ENCODE measurements at places on chromosomes 16 and 17.

GRCh38 chr17:70677783-70678647 is 508.7 kb downstream of the KCNJ2 start:
- H3K27ac ChIP-seq = peak overlapping the region; percentile 16
- H3K4me3 ChIP-seq = no peak overlapping the region
- H3K27me3 ChIP-seq = no peaks in the 10 kb centered on the region
- H3K4me1 ChIP-seq = peaks cover 16% of the 10 kb centered on the region
- DNase-seq = peak; percentile 75
- no peaks in the 10 kb centered on the region for H3K36me3 ChIP-seq

DNA sequence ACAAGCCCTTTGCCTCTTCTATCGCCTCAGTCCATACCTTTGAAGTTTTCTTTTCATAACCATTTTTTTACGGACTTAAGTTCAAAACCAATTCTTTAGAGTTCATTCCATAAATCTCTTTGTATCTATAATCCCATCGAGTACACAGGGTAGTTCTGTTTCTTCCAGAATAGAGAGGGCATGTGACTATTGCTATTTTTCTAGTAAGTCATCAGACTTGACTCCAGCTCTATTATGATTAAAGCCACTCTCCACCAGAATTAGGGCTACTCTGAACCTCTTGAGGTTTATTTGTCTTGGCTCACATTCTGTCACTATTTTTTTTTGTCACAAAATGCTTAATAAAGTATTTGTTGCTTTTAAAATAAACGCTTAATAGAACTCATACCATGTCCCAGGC is 191.9 kb upstream of the AXIN2 start:
- no peak overlapping the region for H3K4me3 ChIP-seq
- no peaks in the 10 kb centered on the region for H3K36me3 ChIP-seq

DNA sequence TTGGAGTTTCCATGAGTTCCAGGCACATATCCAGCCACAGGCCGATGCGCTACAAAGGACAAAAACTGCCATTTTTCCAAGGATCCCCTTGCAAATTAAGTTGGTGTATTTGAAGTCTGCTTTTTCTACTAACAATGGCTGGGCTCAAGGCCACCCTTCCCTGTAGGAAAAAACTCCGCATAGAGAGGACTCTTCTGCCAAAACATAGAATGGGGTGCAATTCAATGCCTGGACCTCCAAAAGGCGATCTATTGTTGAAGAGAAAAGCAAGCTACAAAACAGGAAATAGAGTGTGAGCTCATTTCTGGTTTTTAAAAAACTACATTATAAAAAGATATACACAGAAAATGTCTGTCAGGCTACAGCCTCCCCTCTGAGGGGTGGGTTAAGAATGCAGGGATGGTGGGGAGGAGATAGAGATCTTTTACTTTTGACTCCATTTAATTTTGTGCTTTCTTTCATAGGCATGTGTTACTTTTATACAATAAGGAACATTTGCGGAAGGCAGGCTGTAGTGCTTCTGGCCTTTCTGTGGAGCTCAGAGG is 22.9 kb upstream of the PRSS54 start:
- H3K36me3 ChIP-seq = no peaks in the 10 kb centered on the region
- H3K4me1 ChIP-seq = no peaks in the 10 kb centered on the region
- H3K4me3 ChIP-seq = no peak overlapping the region
- no peak for DNase-seq
- peaks cover 3% of the 10 kb centered on the region for H3K27me3 ChIP-seq
- H3K27ac ChIP-seq = no peak overlapping the region

DNA sequence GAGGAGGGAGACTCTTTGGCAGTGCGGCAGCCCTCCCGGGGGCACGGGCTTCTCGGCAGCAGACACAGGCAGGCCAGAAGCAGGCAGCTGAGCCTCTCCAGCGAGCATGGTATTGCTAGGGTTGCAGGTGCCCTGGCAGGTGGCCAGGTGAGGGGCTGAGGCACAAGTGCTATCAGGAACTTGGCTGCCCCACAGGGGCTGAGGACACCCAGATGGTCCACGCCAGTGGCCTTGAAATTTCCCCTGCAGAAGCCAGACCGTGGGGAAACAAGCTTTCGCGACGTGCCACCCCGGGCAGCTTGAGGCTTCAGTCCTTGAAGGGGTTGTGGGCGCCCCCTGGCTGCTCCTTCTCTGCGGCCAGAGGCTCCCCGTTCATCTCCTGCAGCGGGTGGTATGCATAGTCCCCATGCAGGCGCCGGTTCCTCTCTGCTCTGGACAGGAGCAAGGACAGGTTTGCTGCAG is 8.5 kb downstream of the NAGPA start:
- peaks cover 4% of the 10 kb centered on the region for H3K27me3 ChIP-seq
- peaks cover 37% of the 10 kb centered on the region for H3K36me3 ChIP-seq
- DNase-seq = no peak
- no peak overlapping the region for H3K27ac ChIP-seq
- H3K4me3 ChIP-seq = no peak overlapping the region
- no peaks in the 10 kb centered on the region for H3K4me1 ChIP-seq

GRCh38 chr17:40311575-40311974 is 2.6 kb downstream of the RARA start:
- no peak overlapping the region for H3K4me3 ChIP-seq
- DNase-seq = no peak
- no peaks in the 10 kb centered on the region for H3K36me3 ChIP-seq
- H3K4me1 ChIP-seq = peaks cover 90% of the 10 kb centered on the region

- H3K27ac ChIP-seq = no peak overlapping the region
- H3K4me3 ChIP-seq = no peak overlapping the region
- no peak for DNase-seq
- H3K4me1 ChIP-seq = peaks cover 22% of the 10 kb centered on the region
- H3K36me3 ChIP-seq = no peaks in the 10 kb centered on the region
These were observed 139.1 kb upstream of the GSE1 start for GRCh38 chr16:85473909-85474620.

DNA sequence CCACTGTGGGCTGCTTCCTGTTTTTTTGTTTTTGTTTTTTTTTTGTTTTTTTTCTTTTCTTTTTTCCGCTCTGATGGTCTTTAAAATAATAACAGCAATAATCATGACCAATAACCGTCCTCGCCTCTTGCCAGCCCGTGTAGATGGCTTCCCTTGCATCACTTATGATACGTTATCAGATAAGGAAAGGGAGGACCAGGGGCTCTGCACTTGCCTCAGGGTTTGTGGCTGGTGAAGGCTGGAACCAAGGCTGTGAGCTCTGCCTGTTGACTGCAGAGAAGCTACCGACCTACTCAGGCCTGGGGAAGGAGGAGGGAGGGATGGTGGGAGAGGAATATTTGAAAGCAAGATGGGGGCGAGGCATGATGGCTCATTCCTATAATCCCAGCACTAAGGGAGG is 114.0 kb upstream of the SDK2 start:
- no peaks in the 10 kb centered on the region for H3K4me1 ChIP-seq
- H3K4me3 ChIP-seq = no peak overlapping the region
- no peak overlapping the region for H3K27ac ChIP-seq
- H3K36me3 ChIP-seq = no peaks in the 10 kb centered on the region

DNA sequence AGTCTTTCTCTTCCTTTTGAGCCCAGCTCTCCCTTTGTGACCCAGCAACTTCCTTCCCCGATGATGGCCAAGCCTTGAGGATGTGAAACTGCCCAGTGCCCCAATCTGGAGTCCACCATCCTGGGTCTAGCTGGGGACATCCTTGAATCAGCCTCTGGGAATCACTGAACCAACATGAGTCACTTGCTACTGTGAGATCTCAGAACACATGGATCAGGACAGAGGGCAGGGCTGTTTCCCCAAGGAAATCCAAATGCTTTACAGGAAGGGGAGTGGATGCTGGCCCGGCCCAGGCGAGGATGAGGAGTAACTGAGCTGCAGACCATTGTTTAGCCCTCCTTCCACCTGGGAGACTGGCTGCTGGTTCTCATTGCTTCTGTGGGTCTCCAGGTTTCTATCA is 547.6 kb downstream of the WWOX start:
- no peak overlapping the region for H3K4me3 ChIP-seq
- peaks cover 21% of the 10 kb centered on the region for H3K4me1 ChIP-seq
- no peaks in the 10 kb centered on the region for H3K36me3 ChIP-seq
- H3K27me3 ChIP-seq = no peaks in the 10 kb centered on the region
- DNase-seq = no peak

DNA sequence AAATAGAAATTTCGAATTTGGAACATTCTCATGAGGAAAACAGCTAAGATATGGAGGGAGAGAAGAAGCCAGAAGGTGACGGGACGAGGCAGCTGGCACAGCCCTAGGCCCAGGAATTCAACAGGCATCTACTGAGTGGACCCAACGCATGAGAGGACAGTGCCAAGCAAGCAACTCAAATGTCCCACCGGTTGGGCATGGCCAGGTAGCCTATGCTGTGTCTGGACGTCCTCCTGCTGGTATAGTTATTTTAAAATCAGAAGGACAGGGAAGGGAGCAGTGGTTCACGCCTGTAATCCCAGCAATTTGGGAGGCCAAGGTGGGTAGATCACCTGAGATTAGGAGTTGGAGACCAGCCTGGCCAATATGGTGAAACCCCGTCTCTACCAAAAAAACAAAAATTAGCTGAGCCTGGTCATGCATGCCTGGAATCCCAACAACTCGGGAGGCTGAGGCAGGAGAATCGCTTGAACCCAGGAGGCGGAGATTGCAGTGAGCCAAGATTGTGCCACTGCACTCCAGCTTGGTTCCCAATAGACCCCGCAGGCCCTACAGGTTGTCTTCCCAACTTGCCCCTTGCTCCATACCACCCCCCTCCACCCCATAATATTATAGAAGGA is 2.0 kb downstream of the GH1 start:
- no peak overlapping the region for H3K27ac ChIP-seq
- peaks cover 33% of the 10 kb centered on the region for H3K27me3 ChIP-seq
- H3K4me1 ChIP-seq = peaks cover 25% of the 10 kb centered on the region
- DNase-seq = no peak
- no peak overlapping the region for H3K4me3 ChIP-seq
